ENCODE measurements at places on chromosomes 7 and 10.

DNA sequence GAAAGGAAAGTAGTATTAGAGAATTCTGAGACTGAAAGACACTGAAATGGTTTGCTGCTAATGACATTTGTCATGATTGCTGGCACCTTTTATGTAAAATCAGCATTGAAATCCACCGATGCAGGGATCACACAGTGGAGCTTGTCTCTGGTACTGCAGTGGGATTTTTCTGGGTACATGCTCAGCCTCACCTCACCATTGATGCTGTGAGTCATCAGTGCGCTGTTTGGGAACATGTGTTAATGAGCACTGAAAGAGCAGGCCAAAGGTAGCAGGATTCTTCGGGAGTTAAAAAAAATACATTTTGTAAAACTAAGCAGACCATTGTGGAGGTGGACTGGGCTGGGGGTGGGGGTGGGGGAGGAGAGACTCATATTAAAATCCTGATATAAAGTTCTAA, 174.9 kb downstream of the CREB5 start:
- DNase-seq = no peak

DNA sequence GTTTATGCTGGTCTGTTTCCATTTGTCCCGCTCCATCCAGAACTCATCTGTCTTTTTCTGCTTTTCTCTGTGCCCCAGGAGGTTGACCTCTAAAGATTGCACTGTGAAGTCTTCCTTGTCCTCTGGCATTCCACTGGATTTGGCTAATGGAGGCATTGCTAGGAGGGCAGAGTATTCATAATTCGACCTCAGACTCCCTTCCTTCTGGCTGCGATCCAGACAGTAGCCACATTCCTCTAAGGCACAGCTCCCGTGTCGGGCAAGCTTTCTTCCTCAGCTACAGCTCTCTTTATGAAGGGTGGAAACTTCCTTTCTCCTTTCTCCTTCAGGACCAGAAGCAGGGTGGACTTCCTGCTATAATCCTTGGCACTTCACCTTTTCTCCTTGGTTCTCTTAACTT, 175.9 kb downstream of the BAMBI start:
- no peak for DNase-seq

DNA sequence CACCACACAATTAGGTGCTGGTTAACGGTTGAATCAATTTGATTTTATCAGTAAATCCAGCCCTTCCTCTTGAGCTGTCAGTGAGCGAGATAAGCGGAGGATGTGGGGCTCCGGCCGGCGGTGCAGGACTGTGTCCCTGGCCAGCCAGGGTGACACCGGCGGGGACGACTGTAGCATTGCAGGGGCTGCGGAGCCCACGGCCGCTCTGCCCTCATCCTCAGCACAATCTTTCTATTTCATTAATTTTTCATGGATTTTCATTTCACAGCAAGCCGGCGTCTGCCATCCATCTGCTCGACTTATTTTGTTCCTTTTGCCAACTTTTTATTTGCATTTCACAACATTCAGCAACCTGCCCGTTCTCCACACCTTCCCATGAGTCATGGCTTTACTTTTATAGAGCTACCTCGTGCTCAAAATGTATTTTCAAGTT, 4.7 kb downstream of the ADARB2 start:
- no peak for DNase-seq

DNA sequence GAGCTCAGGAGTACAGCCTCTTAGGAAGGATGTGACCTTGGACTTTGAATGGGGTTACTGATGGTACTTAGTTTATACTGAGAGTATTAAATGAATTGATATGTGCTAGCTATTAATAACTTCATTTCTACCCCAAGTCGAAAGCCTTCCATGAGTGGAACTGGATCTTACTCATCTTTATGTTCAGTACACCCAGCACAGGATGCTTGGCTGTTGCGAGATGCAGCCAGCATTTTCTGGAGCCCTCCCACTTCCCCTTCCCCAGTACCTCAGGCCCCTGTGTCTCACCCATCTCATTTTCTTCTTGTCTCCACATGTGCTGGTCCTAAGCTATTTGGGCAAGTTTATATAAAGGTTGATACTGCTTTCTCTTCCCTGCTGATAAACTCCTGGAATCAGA, 7.2 kb downstream of the UPP1 start:
- no peak for DNase-seq

- DNase-seq = no peak
Measured at GRCh38 chr10:124409696-124410095, 9.0 kb downstream of the OAT start.

- DNase-seq = no peak
Measured at GRCh38 chr10:62755662-62756653, 48.6 kb upstream of the ADO start.

All from stimulated activated CD4-positive, alpha-beta T cell treated with anti-CD3 and anti-CD28 coated beads, Interleukin-2, amount 100 ng/mL, for 24 hours (primary cell).